H1 (cell line): ENCODE measurements at places on chromosomes 7 and 10.
A peak's percentile ranks its signal among the peaks of the same experiment; 100 is the strongest.

DNA sequence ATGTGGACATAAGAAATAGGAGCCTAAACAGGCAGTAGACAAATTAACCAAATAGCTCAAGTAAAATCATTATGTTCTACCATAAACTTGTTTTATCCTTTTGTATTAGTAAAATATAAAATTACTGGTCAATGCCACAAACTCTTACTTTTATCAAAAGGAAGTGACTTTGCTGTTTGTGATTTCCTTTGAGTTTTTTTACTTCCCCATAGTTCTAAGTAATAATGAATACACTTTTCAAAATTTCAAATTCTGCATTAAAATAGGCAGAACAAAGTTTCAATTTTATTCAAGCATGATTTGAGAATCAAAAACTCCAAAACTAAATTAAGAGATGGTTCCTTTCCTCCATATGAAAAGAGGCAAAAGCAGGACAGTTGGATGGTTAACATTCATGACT lies 139.7 kb upstream of the ABCB5 start:
- no peak overlapping the region for H3K27ac ChIP-seq
- H3K27me3 ChIP-seq: no peaks in the 10 kb centered on the region
- H3K36me3 ChIP-seq: no peaks in the 10 kb centered on the region

DNA sequence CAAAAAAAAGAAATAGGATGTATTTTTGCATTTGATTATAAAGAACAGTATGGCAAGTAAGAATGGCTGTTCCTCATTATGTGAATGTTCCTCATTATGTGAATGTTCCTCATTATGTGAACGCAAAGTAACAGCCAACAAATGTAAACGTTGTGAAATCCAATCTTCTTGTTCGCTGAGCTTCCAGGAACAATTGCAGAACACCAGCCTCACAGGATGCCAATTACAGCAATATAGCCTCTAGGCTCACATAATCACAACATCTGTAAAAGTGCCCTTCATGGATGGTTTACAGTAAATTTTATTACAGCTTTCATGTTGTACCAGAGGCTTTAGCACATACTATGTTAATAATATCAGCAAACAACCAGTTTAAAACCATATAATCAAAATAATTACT lies 71.6 kb downstream of the THSD7A start:
- no peak overlapping the region for H3K4me3 ChIP-seq
- H3K27me3 ChIP-seq: no peaks in the 10 kb centered on the region
- no peaks in the 10 kb centered on the region for H3K36me3 ChIP-seq
- H3K4me1 ChIP-seq: no peaks in the 10 kb centered on the region
- DNase-seq: no peak

DNA sequence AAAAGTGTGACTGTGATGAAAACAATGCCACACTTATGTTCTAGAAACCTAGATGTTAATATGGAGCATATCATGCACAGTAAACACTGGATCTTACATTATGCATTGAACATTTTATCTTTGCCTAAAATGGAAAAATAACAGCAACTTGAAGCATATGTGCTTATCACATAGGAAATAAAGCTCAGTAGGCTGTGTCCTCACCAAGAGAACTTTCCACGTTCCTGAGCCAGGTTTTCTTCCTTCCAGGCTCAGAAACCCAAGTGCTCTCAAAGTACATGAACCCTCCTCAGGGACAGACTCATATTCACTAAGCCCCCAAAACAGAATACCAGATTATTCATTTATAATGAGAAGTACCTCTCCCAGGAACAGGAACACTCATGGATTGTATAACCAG lies 79.4 kb upstream of the PRKAR2B start:
- H3K4me1 ChIP-seq: peaks cover 3% of the 10 kb centered on the region
- no peaks in the 10 kb centered on the region for H3K36me3 ChIP-seq
- no peaks in the 10 kb centered on the region for H3K27me3 ChIP-seq
- no peak for DNase-seq
- no peak overlapping the region for H3K27ac ChIP-seq
- no peak overlapping the region for H3K4me3 ChIP-seq

- H3K4me3 ChIP-seq: peak overlapping the region; percentile 94
- no peaks in the 10 kb centered on the region for H3K27me3 ChIP-seq
- H3K36me3 ChIP-seq: no peaks in the 10 kb centered on the region
- peak; percentile 65 for DNase-seq
Observed at GRCh38 chr7:77538281-77539212, 1.5 kb downstream of the PTPN12 start.

GRCh38 chr10:21978191-21978862 lies 25.2 kb downstream of the DNAJC1 start:
- no peaks in the 10 kb centered on the region for H3K27me3 ChIP-seq
- no peaks in the 10 kb centered on the region for H3K36me3 ChIP-seq
- DNase-seq: no peak
- no peak overlapping the region for H3K27ac ChIP-seq
- peaks cover 3% of the 10 kb centered on the region for H3K4me1 ChIP-seq
- H3K4me3 ChIP-seq: no peak overlapping the region

- H3K36me3 ChIP-seq: no peaks in the 10 kb centered on the region
- H3K4me1 ChIP-seq: no peaks in the 10 kb centered on the region; the same call in 1 of the 2 replicates
- no peak overlapping the region for H3K27ac ChIP-seq
- no peak overlapping the region for H3K4me3 ChIP-seq
Observed at GRCh38 chr7:102270178-102270887, 16.3 kb upstream of the SH2B2 start.

- H3K27ac ChIP-seq: no peak overlapping the region
- no peaks in the 10 kb centered on the region for H3K27me3 ChIP-seq
- no peak for DNase-seq
- H3K4me1 ChIP-seq: peaks cover 4% of the 10 kb centered on the region; the same call in 1 of the 2 replicates
Observed at GRCh38 chr7:962401-963081, 8.1 kb upstream of the ADAP1 start.

GRCh38 chr7:46292741-46293140 lies 371.7 kb upstream of the IGFBP3 start:
- H3K4me3 ChIP-seq: no peak overlapping the region
- H3K27me3 ChIP-seq: no peaks in the 10 kb centered on the region
- H3K27ac ChIP-seq: no peak overlapping the region
- no peaks in the 10 kb centered on the region for H3K36me3 ChIP-seq
- DNase-seq: no peak
- H3K4me1 ChIP-seq: no peaks in the 10 kb centered on the region

GRCh38 chr7:126948664-126949063 lies 304.1 kb downstream of the GRM8 start:
- H3K27ac ChIP-seq: no peak overlapping the region
- DNase-seq: no peak
- no peaks in the 10 kb centered on the region for H3K36me3 ChIP-seq
- no peaks in the 10 kb centered on the region for H3K4me1 ChIP-seq
- no peak overlapping the region for H3K4me3 ChIP-seq
- no peaks in the 10 kb centered on the region for H3K27me3 ChIP-seq

DNA sequence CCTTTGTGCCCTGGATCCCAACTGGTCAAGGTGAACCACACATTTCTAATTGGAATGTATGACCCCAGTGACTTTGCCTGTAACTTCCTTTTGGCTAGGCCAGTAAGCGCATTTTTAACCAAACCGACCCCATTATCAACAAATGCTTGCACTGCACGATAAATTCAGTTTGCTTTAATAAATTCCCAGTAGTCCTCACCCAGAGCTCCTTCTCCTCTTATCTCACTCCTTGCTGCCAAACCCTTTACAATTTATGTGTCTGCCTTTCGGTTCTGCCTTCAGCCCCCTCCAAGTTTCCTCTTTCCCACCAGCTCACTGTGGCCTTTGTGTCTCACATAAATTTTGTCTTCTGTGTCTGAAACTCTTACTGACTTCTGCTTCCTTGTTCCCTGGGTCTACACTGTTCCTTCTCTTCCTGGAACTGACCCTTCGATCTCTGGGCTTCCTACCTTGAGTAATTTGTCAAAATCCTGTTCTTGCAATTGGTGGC lies 59.0 kb downstream of the TBXAS1 start:
- no peak for DNase-seq
- H3K36me3 ChIP-seq: no peaks in the 10 kb centered on the region
- no peaks in the 10 kb centered on the region for H3K4me1 ChIP-seq
- H3K27ac ChIP-seq: no peak overlapping the region
- H3K4me3 ChIP-seq: no peak overlapping the region

GRCh38 chr10:33095867-33096815 lies 138.1 kb upstream of the ITGB1 start:
- H3K4me3 ChIP-seq: no peak overlapping the region
- no peaks in the 10 kb centered on the region for H3K36me3 ChIP-seq
- no peak for DNase-seq
- H3K4me1 ChIP-seq: peaks cover 3% of the 10 kb centered on the region

GRCh38 chr10:94125856-94126255 lies 132.1 kb downstream of the PLCE1 start:
- H3K27ac ChIP-seq: no peak overlapping the region
- DNase-seq: no peak
- H3K4me3 ChIP-seq: no peak overlapping the region
- no peaks in the 10 kb centered on the region for H3K36me3 ChIP-seq
- no peaks in the 10 kb centered on the region for H3K27me3 ChIP-seq

DNA sequence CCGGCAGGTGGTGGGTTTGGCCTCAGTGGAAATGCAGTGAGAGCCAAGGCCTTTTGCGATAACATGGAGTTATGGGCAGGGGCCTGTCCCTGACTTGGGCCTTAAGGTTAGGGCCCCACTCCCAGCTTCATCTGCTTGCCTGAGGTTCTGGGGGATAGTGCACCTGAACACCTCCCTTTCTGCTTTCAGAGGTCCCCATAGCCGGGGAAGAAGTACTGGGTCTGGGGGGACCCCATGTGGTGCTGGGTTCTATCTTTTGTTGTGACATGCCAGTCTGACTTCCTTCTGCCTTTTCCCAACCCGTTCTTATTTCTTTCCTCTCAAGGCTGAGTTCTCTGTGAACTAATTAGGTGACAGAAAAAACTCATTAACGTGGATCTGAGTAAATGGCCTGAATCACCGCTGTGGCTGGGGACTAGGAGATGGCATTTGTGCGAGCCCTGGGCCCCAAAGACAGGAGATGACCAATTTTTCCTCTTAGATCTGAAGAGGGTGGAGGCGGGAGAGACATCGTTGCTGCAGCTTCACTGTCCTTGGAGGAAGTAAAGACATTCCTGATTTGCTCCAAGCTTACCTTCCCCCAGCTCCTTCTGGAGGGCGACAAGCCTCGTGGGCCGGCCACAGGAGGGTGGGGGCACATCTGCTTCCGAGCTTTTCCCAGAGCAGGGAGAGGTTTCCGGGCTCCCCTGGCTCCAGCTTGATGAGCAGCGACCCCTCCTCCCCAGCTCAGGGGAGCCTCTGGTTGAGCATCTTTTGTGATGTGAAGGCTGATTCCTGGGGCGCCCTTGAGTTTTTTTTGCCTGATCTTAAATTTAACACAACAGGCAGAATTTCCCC lies 2.0 kb downstream of the AGAP3 start:
- no peaks in the 10 kb centered on the region for H3K27me3 ChIP-seq
- DNase-seq: no peak
- no peak overlapping the region for H3K27ac ChIP-seq
- H3K4me3 ChIP-seq: peak overlapping the region; percentile 67
- H3K4me1 ChIP-seq: peaks cover 40% of the 10 kb centered on the region

DNA sequence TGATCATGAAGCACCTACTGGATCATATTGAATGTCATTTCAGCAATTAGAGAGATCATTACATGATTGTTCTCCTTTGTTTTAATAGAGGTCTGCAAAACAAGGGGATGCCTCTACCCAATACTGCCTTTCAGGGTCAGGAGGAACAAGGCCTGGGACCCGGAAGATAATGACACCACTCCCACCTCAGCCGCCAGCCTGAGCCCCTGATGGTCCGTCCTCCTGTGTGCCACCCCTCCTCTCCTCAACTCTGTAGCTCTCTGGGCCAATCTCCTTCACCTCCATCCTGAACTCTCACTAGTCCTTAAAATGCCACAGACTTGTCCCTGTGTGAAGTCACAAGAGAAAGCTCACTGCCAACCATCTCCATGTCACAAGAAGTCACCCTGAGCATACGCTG lies 38.0 kb downstream of the KCNMA1 start:
- DNase-seq: no peak
- H3K27ac ChIP-seq: no peak overlapping the region
- H3K36me3 ChIP-seq: no peaks in the 10 kb centered on the region
- H3K27me3 ChIP-seq: no peaks in the 10 kb centered on the region

GRCh38 chr10:1651270-1651966 lies 85.9 kb downstream of the ADARB2 start:
- H3K27me3 ChIP-seq: no peaks in the 10 kb centered on the region
- no peaks in the 10 kb centered on the region for H3K36me3 ChIP-seq
- DNase-seq: no peak
- H3K27ac ChIP-seq: no peak overlapping the region
